Fibroblast of the conjunctiva (primary cell): ENCODE measurements at places on chromosomes 7 and 10.

DNA sequence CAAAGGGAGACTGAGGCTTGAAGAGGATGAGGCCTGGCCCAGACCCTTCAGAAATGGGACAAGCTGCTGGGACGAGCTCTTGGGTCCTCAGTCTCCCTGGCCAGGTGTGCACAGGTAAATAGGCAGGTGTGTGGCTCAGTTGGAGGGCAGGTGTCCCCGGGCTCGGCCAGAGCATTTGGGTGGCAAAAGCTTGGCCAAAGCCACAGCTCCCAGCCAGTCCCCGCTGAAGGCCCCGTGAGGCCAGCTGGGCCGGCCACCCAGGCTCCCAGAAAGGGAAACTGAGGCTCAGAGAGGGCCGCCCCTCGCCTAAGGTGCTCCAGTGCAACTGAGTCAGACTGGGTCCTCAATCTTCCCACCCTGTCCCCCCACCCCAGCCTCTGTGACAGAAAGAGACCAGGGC lies 37.3 kb downstream of the MICALL2 start:
- no peak for DNase-seq

DNA sequence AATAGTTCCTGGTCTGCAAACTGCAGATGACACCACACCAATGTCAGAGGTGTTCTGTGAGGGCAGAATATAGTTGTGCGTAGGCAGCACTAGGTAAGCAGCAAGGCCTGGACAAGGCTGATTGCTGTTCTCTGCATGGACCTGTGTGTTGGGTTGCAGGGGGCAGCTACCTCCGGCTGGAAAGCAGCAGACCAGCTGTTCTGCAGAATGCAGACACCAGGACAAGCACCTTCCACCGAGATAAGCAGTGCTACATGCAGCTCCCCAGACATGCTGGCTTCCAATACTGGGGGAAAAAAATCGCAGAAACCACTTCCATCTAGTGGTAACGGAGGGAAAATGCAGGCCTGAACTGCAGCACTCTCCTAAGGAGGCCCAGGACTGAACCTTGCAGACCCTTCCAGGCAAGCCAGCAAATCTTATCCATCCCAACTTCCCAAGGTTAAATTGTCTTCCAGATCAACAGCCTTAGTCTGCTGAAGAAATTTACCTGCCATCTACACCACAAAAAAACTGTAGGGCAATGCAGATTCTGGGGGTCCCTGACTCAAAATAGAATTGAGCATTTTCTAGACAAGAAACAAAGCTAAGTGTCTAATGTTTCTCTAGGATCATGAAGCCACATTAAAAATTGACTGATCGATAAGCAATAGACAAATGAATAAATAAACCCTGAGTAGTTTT lies 50.5 kb upstream of the COBL start:
- peak; percentile 2 for DNase-seq

DNA sequence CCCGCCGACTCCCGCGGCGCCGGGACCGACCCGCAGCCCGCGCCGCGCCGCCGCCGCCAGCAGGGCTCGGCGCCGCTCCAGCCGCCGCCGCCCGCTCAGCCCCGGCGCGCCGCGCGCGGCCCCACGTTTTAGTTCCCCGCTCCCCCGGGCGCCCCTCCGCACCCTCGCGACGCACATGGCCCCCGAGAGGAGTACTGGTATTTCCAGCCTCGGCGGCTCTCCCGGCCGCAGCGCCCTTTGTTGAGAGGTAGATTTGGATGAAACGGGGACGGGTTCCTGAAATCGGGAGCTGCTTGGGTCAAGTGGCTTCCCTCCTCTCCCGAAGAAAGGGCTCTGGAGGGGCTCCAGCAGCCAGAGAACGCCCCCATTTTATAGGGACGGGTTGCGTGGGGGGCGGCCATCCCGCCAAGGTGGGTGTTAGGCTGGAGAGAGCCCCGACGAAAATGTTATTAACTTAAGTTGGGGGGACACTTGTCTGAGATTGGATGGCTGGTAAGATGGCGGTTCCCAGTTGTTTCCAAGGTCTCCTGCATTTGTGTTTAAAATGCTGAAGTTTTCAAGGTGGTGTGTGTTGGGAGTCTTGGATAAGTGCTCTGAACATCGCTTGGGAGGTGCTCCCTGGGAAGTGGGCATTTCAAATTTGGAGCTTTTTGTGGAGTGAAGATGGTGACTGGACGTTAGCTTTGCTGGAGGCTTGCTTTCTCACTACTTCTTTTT lies 1.2 kb downstream of the BMI1 start:
- no peak for DNase-seq

- DNase-seq = no peak
Observed at GRCh38 chr7:4282434-4283223, 399.5 kb upstream of the FOXK1 start.

- DNase-seq = no peak
Observed at GRCh38 chr10:72027498-72027897, 60.9 kb downstream of the SPOCK2 start.

DNA sequence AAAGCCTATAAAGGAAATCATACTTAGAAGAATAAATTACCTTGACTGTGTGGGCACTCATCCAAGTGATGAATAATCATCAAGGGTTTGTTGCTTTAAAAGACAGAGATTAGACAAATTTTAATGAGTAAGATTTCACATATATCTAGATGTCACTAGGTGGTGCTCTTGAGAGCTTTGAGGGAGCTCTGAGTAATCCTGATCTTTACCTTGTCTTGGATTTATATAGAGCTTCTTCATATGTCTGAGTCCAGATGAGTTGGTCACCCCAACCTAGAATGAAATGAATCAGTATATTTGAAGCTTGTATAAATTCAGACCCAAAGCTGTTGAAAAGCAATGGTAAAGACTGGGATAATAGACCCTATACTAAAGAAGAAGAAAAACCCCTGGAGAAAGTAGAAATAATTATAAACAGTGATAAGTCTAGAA lies 3.7 kb downstream of the AGR2 start:
- peak; percentile 51 for DNase-seq

GRCh38 chr10:123007558-123008354 lies 839 bp downstream of the IKZF5 start:
- peak; percentile 17 for DNase-seq

DNA sequence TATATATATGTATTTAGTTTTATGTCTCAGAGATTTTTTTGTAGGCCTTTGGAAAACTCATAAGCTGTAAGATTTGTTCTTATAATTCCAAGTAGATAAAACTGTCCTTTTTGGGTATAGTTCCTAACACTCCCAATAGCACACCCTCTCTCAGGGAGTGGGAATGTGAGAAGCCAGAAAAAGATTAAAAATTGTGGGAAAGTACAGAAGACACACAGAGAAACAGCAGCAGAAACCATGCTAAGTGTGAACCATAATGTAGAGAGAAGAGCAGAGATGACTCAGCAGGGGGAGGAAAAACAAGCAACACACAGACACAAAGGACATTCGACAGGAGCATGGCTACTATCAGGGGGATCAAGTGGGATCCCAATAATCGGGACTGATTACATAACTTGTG lies 401.6 kb downstream of the MAGI2 start:
- DNase-seq = no peak

DNA sequence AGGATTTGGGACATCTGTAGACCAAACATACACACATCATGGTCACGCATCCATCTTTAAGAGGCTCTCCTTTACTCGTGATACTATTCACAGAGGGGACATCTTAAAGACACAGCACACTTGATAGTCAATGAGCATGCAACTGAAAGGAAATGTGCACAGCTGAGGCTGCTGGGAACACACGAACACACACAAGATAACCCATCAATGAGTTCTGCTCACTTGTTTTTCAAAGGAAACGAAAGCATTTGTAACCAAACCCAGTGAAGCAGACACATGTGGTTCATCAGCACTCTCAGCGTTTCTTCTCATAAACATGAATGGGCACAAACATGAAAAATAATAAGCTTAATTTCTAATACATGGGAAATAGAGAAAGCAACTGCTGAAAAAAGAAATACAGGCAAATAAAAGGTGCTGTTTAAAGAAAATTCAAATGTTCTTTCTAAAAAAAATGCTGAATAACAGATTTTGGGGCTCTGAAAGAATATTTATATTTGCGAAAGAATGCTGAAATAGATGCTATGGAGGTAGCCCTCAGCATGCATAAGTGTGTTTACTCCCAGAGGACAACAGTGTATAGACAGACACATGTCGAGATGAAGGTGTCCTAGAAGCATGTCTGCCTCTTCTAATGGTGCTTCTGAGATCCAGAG lies 59.7 kb upstream of the LAMB4 start:
- no peak for DNase-seq

GRCh38 chr10:89207181-89207800 lies at the start of gene CH25H:
Gene CH25H, minus strand, starts transcription at chr10:89207317. Its CDS starts 25 bp downstream, at chr10:89207292.
- DNase-seq = peak; percentile 73

DNA sequence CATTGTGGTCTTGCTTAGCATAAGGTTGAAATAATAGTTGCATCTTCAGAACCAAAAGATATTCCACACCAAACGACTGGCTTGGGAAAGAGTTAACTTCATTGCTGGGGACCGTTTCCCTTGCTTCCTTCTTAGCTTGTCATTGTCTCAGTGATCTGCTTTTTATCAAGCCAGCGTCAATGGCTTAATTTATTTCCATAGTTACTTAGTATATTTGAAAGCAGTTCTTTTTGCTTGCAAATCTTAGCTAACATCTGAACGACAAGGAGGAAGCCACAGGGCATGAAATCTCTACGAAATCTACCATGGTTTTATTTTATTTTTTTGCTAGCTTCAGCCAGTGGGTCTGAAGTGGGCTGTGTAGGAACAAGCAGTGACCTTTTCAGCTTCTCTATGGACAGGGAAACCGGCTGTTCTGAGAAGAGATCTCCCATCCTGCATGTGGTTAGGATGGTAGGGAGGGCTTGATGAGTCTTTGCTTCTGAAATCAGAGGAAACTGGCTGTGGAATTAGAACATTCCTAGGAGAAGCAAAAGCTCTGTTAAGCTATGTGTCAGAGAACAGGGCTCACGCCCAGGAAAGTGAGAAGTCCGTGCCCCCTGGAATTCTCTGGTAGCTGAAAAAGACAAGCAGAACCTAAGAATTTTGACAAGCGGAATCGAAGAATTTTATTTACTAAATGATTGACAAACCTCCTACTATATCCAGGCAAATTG lies 8.0 kb downstream of the SLC18A2 start:
- DNase-seq = no peak

DNA sequence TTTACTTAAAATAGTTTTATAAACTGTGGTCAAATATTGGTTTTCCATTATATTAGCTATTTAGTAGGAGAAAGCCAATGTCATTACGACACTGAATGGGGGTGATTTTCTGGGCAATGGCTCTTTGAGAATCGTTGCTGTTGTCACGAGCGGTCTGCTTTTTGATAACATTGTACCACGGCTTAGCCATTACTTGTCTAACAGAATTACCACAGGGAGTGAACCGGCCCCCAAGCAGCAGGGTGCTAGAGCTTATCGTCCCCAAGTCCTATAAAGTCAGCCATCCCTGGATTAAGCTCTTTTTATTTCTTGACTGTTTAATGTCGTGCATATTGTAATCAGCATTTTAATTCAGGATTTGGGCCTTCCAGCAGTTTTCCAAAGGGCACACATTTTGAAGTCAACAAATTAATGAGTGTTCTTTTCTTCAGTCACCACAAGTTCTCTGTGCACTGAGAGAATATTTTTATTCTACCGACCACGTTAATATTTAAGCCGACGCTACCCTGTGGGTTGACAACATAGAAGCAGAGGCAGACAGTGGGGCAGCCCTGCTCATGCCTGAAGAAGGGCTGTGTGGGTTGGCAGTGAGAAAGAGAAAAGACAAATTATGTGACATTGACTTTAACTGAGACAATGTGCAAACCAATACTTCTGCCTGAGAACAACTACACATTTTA lies 125.8 kb downstream of the ICA1 start:
- DNase-seq = no peak

GRCh38 chr10:94003488-94003887 lies 9.8 kb downstream of the PLCE1 start:
- no peak for DNase-seq

DNA sequence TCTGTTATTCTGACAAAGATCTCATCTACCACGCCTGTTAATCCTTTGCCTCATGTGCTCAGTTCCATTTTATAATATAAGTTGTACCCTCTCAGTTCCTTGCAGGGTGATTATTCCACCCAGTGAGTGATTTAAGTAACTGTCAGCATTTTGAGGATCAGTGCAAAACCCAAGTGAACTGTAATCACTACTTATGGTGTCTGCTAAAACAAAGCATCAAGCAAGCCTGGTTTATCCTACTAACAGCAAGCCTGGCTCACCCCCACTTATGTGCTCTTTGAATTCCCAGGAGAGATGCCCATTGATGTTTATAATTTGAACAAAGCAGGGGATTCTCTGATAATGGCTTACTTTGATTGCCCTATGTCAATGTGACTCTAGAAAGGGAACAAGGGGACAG lies 186.8 kb upstream of the LRGUK start:
- DNase-seq = no peak

GRCh38 chr10:119680650-119681081 lies 29.5 kb downstream of the BAG3 start:
- no peak for DNase-seq

DNA sequence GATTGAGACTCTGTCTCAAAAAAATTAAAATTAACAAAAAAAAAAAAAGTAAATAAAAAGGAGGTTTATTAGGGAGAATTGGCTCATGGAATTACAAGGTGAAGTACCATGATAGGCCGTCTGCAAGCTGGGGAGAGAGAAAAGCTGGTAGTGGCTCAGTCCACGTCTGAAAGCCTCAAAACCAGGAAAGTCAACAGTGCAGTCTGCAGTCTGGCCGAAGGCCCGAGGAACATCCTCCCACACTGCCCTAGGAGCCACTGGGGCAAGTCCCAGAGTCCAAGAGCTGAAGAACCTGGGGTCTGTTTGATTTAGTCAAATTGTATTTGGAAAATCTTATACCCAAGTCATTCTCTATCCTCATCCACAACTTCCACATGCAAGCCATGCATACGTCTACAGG lies 59.0 kb upstream of the RAB18 start:
- no peak for DNase-seq

DNA sequence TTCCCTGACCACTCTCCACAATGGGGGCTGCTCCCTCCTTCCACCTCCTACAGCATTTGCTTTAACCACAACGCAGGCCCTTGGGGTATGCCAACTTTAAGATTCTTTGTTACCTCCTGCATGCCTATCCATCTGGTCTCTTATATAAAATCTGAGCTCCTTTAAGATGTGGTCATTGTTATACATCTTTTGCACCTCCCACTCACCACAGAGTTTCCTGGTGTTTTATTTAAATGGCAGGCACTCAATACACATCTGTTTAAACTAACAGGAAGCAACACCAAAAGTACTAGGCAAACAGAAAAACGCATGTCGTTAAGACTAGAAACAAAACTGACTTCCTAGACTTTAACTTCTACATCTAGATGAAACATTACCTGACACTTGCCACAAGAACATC lies 36.3 kb downstream of the SLC25A13 start:
- DNase-seq = no peak

- DNase-seq = no peak
Observed at GRCh38 chr7:21773326-21773725, 172.4 kb downstream of the CDCA7L start.
